NCI-H82 (cell line): ENCODE measurements at places on chromosomes 13 and 19.
A peak's percentile ranks its signal among the peaks of the same experiment; 100 is the strongest.

DNA sequence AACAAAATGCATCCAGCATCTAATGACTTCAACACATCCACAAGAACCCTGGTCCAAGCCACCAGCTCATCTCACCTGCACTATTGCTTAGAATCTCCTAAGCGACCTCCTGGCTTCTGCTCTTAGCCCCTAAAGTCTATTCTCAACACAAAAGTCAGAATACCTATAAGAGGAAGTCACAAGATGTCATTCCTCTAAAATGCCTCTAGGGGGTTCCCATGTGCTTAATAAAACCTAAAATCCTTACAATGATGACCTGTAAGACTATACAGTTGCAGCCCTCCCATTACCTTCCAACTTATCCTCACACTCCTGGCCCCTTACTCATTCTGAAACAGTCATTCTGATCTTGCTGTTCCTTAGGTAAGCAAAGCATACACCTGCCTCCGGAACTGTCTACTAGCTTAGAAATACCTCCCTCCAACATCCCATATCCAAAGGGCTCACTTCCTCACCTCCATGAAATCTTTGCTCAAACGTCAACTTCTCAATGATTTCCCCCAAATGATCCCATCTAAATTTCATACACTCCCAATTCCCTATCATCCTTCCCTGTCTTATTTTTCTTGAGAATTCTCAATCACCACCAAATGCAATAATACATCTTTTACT lies 10.0 kb downstream of the ATP7B start:
- DNase-seq: peak; percentile 84

- no peak for DNase-seq
Observed at GRCh38 chr13:43244481-43244880, 221.1 kb downstream of the DNAJC15 start.

GRCh38 chr19:57242821-57243220 lies 2.4 kb downstream of the ZNF805 start:
- DNase-seq: no peak

DNA sequence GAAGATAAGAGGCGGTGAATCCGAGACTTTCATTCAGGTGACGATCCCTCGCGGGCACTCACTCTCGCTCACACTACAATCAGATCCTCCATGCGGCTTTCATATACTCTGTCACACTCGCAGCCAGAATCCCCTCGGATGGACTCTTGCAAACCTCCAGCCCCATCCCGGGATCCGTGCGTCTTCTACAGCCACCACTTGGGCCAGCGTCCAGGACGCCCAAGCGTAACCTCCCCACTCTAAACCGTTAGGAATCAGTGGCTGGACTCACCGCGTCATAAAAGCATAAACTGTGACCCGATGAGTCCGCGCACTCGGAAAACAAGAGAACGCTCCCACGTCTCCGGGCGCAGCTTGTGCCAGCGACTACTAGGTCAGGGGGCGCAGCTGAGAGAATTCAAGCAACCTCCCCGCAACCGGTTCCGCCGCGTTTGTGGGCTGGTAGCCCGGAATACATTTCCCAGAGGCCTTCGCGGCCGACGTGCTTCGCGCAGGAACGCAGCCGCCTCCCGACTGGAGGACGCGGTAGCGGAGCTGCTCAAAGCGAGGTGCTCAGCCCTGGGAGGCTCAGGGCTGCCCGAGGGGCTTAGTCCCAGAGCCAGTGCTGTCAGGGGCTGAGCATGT lies 27.6 kb downstream of the ZNF607 start:
- peak; percentile 94 for DNase-seq

DNA sequence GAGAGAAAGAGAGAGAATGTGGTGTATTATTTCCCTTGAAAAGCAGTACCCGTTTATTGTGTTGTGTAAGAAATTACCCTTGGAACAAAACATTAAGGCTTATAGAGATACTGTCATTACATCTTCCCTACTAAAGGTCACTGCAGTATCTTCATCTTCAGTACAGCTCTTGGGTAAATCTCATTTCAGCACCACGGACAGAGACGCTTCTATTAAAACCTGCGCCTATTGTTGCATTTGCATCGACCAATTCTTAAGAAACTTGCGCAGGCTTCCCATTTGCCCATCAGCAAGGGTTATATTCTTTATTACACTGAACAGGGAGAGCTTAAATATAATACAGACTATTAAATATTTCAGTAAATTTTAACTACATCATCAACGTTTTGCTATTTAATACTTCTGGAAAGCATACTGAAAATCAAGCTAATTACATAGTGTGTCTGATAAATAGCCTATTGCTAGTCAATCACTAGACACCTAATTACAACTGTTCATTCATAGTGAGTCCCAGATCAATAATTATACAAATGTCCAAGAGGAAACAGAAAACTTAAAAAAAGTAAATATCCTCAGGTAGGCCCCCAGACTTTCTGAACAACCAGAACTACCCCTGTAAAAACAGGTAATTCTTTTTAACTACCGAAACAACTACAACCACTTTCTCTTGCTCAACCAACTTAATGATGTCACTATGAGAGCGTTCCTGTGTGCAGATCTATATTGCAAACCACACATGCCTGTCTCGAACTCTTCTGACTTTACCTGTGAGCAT lies 350.6 kb downstream of the LIG4 start:
- peak; percentile 64 for DNase-seq

- no peak for DNase-seq
Observed at GRCh38 chr13:90187478-90188350, 1159.8 kb upstream of the MIR17HG start.

GRCh38 chr19:4372165-4373012 lies 28.0 kb downstream of the SH3GL1 start:
- no peak for DNase-seq

- DNase-seq: no peak
Observed at GRCh38 chr19:31705656-31706055, 356.4 kb upstream of the TSHZ3 start.

GRCh38 chr13:111873676-111874178 lies 193.2 kb upstream of the SOX1 start:
- DNase-seq: no peak

DNA sequence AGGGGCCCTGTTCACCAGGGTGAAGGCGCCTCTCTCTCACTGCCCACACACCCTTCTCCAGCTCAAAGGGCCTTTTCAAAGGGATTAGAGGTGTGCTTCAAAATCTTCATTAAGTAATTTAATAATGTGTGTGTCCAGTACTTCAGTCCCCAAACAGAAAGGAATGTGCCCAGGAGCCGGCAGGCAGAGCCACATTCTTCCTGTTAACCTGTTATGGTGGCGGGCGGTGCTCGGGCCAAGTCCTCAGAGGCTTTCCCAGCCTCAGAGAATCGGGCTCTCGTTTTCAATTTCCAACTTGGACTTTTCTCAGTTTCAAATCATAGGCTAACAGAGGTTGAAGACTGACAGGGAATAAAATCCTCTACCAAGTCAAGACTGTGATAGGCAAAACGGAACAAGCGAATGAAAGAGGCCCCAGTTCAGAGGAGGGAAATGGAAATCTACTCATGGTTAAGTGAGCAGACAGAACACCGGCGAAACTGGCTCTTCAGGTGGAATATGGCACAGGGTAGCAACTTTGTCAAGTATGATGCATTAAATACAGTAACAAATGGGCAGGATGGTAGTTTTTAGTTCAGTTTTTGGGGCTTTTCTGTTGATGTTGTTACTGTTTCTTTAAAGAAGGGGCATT lies 68.6 kb downstream of the FOXO1 start:
- no peak for DNase-seq

DNA sequence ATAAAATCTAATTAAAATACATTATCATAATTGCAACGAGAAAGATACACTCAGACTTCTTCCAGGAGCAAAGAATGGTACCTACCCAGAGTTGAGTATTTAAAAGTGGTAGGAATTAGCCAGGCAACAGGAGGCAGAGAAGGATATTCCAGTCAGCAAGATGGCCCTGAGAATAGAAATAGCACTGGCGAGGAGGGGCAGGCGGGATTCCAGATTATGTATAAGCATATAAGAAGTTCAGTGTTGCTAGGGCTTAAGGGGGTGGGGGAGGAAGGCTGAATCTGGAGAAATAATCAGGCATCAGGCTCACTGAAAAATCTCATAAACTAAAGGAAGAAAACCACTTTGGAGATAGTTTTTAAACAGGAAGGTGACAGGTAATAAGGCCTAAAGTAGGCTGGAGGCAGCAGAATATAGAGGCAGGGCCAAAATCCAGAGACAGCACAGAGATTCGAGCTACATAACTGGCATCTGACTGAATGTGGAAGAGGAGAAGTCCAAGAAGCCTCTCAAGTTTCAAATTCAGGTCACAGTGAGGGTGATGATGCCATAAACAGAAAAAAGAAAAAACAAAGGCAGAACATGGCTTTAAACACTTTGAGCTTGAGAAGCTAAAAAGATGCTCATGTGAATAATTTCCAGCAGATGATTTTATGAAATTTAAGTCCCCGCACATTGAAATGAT lies 7.5 kb downstream of the KPNA3 start:
- DNase-seq: peak; percentile 94

DNA sequence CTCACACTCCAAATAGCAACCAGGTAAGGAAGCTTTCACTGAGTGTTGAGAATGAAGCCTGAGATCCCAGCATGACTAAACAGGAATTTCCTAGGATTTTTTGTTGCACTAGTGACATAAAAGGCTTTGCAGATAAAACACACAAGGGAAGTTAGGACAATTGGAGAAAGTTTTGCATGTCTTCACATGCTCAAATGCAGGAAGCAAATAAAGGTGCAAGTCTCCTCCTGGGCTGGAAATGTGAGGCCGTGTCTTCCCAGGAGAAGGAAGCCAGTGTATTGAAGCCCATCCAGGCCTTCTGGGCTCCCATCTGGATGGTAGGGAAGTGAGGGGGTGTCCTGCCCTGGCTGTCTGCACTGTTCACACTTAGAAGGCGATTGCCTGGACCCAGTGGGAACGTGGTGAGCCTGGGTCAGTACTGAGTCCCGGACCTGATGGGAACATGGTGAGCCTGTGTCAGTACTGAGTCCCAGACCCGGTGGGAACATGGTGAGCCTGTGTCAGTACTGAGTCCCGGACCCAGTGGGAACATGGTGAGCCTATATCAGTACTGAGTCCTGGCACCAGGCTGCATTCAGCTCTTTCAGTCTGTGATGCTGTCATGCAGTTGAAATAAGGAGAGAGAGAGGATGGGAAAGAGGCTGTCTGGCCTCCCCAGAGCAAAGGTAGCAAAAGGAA lies 38.7 kb downstream of the SIAH3 start:
- no peak for DNase-seq

DNA sequence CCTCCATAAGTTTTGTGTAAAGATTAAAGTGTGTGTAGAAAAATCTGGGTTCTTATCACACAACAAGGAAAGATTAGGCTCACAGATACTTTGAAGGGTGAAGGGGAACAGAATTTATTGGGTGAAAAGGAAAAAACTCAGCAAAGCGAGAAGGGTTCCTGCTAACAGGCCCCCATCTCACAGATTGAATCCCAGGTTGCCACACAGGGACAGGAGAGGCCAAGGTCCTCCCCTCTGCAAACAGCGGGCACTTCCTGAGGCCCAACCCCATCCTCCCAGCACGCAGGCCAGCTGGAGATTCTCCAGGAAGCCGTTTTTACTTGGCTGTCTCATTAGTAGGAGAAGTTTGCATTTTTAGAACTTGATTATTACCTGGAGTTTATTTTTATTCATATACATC lies 15.2 kb upstream of the ERCC5 start:
- no peak for DNase-seq

GRCh38 chr13:31605076-31605860 lies 134.1 kb upstream of the RXFP2 start:
- DNase-seq: no peak

GRCh38 chr19:18436671-18437490 lies 1.1 kb downstream of the ISYNA1 start:
- DNase-seq: peak; percentile 99

GRCh38 chr19:40465025-40465556 lies 454 bp downstream of the BLVRB start:
- peak; percentile 57 for DNase-seq

DNA sequence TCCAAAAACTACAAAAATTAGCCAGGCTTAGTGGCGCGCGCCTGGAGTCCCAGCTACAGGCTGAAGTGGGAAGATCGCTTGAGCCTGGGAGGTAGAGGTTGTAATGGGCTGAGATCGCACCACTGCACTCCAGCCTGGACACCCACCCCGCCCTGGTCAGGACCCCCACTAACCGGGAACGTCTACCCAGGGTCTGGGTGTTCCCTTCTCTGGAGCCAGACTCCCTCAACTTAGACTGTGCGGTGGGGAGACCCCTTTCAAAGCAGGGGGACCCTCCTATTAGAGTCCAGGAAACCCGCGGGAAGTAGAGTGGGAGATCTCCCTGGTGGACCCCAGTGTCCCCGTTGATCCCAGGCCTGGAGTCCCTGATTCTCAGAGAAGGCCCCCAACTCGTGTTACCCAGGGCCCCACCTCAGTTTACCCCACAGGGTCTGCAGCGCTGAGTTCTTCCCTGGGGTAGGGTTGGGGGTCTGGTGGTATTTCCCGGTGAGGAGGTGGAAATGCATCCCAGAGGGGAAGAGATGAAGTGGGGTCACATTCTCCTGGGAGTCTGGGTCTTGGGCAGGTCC lies 6.1 kb upstream of the ARRDC2 start:
- DNase-seq: peak; percentile 70

- no peak for DNase-seq
Observed at GRCh38 chr13:57846600-57847173, 215.1 kb downstream of the PCDH17 start.

DNA sequence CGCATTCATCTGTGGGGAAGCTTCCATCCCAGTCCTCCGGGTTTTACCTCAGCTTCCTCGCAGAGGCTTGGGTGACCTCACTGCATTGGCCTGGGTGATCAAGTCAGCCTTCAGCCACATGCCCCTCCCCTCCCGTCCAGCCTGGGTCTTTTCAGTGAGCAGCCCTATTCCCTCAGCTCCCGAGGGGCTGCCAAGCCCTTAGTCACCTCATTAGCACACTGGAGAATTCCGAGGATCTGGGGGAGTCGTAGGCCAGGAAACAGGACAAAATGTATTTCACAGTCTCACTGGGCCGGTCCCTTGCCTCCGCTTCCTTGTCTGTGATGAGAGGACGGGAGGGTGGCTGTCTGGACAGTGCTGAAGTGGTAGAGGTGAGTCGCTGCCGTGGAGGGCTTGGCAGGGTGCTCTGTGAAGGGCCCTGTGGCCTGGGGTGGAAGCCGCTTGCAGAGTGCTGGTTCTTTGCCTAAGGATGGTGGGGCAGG lies 19.9 kb downstream of the KDM4B start:
- DNase-seq: no peak

DNA sequence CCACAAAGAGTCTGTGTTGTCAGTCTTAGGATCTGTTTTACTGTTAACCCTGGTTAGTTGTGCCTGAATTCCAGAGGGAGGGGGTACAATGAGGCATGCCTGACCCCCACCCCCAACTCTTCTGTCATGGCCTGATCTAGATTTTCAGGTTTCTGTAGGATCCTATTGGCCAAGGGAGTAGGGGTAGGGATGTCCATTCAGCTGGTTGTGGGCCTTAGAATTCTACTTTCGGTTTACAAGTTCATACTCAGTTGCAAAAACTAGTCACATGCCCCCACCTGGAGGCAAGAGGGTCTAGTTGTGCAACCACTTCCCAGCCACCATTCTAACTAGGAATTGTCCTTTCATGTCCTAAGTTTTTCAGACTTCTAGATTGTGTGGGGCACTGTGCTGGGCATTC lies 94.3 kb upstream of the MBNL2 start:
- DNase-seq: no peak

GRCh38 chr13:43544631-43545030 lies 242.1 kb downstream of the ENOX1 start:
- no peak for DNase-seq
